ENCODE measurements at places on chromosomes 5 and 9.
A peak's percentile ranks its signal among the peaks of the same experiment; 100 is the strongest.

DNA sequence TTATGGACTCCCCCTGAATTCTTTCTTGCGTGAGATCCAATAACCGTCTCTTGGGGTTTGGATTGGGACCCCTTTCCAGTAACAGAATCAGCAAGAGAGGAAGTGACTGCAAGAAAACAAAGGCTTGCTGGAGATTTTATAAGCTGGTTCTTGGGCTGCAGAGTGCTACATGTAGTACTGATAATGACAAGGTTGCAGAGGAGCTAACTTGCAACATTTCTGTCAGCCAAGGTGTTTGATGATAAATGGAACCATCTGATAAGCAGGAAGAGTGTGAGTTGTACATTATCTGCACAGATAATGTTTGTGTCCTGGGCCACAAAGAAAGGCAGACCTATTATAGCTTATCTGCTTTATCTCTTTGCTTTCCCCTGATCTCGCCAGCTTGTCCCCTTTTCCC is 37.1 kb downstream of the DNAJB5 start:
- DNase-seq = no peak

DNA sequence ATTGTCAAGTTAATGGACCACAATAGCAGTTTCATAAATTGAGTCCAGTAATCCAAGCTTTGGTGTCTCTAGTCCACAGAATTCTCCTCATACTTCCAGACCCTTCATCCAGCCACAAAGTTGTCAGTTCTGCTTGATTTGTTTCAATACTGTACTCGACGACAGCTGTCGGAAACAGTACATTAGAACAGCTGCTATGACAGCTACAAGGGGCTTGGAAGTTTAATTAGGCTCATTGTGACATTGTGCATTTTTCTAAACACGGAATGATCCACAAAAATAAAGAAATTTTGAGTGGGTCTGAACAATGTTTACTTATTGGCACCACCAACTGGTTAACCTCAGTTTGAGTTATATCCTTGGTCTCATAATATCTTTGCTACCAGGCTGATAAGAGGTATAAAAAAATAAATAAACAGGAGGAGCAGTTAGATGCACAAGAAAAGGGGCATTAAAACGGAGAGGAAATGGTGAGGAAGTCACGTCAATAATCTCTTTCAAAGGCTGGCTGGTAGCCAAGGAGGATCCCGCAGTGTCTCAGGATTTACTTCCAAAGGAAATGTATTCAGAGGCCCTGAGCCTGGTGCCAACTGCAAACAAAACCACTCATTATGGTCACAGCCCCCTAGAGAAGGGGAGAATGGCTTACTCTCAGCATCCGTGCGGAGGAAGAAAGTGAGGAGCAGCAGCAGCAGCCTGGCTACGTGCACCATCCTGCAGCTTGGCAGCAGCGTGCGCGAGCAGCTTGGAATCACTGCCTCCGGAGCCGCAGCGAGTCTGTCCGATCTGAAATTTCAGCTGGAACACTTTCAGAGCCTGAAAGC is 933.8 kb upstream of the DMAC1 start:
- peak; percentile 27 for DNase-seq

DNA sequence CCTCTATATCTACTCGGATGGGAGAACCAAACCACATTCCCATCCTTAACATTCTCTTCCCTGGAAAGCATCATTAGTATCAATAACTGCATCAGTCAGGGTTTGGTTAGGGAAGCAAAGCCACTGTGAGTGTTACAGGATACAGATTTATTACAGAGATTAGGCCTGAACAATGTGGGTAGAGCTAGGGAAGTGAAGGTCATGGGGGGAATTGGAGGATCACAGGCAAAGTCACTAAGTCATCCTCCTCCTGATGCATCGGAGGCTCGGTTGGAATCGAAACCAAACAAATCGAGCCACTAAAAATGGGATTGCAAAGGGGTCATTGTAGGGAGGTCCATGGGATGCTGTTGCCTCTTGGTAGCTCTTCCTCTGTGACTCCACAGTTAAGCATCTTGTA is 61.8 kb upstream of the ZBTB43 start:
- no peak for DNase-seq

GRCh38 chr5:41433552-41434181 is 76.7 kb downstream of the PLCXD3 start:
- DNase-seq = peak; percentile 19

GRCh38 chr5:147179562-147180147 is 55.2 kb upstream of the STK32A start:
- no peak for DNase-seq

- no peak for DNase-seq
These were observed 29.1 kb upstream of the IRX2 start for GRCh38 chr5:2780421-2781171.

DNA sequence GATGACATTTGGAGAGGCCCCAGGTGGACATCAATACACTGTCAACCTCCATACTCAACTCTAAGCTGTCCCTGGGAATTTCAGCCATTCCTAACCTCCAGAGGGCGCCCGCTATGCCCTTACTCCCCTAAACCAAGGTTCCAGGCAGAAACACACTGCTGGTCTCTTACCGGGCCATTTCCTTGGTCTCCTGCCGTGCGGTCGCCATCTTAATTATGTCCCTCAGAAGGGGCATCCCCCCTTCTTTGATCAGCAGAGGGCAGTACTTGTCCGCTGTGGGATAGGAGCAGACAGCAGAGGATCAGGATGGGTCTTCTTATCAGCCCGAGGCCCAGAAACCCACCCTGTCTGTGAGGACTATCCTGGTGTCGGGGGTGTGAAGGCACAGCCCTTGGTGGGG is 9.3 kb upstream of the ZDHHC12 start:
- DNase-seq = peak; percentile 84

Data from HEK293T (cell line).